ENCODE measurements at places on chromosomes 7 and 10.

DNA sequence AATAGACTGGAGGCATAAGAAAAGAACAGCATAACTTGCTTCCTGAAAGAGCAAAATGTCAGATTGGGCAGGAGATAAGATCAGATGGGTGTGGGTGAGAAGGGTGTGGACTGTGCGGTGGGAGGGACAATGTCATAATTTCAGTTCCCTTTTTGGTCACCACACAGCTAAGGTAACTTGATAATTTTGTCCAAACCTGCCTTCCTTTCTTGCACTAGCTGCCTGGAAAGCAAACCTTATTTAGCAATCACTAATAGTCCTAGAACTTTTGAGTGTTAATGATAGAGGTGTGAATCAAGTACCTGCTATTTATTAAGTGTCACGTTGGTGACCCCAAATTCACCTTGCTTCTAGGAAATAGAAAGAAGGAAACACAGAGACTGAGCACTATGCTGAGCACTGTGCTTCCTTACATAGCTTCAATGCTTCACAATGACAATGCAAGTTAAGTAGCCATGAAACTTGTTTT lies 72.4 kb upstream of the SP4 start:
- no peak for DNase-seq

GRCh38 chr10:45452743-45453452 lies 78.9 kb downstream of the ALOX5 start:
- DNase-seq, result no peak

- no peak for DNase-seq
These were observed 478.2 kb upstream of the FOXK1 start for GRCh38 chr7:4203626-4204512.

GRCh38 chr10:101236376-101237080 lies 7.3 kb upstream of the LBX1 start:
- no peak for DNase-seq

- no peak for DNase-seq
These were observed 787 bp downstream of the MAGI2 start for GRCh38 chr7:79452495-79453265.

GRCh38 chr7:100044718-100045117 lies 4.9 kb upstream of the ZSCAN21 start:
- no peak for DNase-seq

Measured in HuH-7.5 (cell line).